ENCODE measurements at places on chromosomes 1 and 21.

GRCh38 chr1:86245566-86246190, 89.1 kb upstream of the COL24A1 start:
- DNase-seq = peak; percentile 30

DNA sequence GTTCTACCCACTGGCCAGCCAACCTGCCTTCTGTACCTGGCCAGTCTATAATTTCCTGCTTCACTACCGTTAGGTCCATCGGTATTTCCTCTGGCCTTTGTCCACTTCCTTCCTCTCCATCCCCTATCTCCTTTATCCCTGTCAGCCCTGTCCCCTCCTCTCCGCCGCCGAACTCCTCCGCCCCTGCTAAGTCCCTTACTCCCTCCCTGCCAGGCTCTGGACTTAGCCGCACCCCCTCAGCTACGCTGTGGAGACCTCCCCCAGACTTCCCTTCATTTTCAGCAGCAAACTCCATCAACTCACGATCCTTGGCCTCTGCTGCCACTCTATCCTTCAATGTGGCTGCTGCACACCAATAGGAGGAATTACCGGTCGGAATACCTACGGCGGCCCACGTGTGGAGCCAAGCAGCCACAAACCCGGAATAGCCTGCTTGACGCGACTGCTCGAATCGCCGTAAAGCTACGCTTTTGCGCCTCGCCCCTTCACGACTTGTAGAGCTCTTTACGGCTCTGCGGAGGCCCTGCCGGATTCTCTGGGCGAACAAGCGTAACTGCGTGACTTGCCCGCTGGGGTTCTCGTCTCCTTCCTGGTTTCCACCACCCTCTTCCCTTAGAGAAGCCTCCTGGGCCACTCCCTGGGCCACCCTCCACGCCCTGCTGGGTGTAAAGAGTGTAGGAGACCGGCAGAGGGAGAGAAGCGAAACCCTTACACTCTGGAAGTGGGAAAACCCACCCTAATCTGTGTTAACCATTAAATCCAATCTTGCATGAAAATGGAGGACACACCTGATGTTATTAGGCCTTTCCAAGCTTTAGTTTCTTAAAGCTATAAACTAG, at the start of gene ZNHIT6:
Gene ZNHIT6 (minus strand): TSS at position 444 of the 839 bp plus-strand sequence. CDS start 149 bp downstream, at position 295.
- DNase-seq = peak; percentile 97

GRCh38 chr1:94715321-94715720, 104.8 kb upstream of the SLC44A3 start:
- no peak for DNase-seq

GRCh38 chr1:244326757-244327156, 125.0 kb downstream of the ADSS2 start:
- DNase-seq = no peak

DNA sequence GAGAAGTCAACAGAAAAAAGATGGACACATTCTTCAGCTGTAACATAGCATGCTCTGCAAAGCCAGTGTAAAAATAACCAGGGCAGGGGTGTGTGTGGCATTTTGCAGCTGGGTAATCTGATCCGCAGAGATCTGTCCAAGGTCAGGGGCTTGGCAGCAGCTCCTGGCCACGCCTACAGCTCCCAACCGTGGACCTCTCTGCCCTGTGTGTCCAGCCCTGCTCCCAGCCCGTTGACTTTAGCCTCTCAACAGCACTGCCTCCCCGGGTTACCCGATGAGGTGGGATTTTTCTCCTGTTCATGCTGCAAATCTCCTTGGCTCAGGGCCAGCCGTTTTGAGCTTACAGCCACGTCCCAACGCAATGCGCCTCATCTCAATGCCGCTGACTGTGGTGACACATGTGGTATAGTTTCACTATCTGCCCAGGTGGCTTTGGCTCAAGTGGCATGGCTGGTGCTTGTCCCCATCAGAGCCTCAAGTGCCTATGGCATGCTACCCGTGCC, 68.1 kb downstream of the VWA5B1 start:
- DNase-seq = no peak

DNA sequence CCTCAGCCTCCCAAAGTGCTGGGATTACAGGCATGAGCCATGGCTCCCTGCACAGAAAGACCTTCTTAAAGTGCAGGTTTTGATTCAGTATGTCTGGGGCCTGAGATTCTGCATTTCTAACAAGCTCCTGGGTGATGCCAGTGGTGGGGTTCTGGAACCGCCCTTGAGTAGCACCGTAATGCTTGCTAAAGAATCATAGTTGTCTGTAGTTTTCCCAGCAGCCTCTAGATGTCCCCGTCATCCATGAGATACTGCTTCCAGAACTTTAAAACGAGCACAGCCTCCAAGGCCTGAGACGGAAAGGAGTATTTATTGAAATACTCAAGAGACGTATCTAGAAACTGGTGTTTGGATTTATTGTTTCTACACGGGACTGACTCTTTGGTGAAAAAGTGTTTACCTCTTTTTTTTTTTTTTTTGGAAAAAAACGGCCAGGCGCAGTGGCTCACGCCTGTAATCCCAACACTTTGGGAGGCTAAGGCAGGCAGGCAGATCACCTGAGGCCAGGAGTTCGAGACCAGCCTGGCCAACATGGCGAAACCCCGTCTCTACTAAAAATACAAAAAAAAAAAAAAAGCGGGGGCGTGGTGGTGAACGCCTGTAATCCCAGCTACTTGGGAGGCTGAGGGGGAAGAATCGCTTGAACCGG, 2.6 kb upstream of the TOR3A start:
- DNase-seq = peak; percentile 74

GRCh38 chr1:36881541-36881940, 152.8 kb downstream of the GRIK3 start:
- DNase-seq = no peak

DNA sequence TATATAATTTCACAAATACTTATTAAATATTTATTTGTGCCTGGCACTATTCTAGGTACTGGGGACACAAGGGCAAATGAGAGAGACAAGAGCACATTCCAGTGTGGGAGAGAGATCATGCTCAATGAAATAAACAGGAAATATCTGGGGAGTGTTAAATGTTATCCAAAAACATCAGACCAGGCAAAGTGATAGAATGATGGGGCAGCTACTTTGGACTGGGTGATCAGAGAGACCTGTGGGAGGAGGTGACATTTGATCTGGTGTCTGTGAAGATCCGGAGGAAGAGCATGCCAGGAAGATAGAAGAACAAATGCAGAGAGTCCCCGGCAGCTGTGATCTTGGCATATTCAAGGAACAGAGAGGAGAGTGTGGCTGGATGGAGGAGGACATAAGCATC, 27.5 kb upstream of the GNG12 start:
- DNase-seq = no peak

DNA sequence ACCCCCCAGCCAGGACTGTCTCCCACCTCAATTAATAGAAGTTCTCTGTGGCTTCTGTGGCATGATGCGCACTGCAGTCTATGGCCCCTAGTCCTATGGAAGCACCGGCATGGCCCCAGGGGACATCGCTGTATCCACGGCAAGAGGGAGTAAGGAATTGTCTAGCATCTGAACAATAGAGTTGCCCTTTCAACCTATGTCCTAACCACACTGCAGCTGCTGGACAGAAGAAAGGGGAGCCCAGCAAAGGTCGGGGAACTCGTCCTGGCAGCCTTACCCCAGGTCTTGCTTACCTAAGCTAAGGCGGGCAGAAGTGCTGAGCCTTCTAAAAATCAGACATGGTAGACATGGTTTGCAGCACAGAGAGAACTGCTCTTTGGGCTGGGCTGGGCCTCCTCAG, 103.3 kb upstream of the EDN2 start:
- DNase-seq = no peak

DNA sequence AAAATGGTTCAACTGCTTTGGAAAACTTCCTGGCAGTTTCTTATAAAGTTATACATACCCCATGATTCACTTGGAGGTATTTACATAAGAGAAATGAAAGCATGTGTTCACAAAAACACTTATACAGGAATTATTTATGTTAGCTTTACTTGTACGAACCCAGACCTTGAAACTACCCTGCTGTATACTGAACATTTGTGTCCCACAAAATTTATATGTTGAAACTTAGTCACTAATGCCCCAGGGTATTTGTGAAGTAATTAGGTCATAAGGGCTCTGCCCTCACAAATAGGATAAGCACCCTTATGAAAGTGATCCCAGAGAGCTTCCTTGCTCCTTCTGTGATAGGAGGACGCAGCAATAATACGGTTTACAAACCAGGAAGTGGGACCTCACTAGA, 42.7 kb upstream of the B3GALT2 start:
- peak; percentile 4 for DNase-seq

DNA sequence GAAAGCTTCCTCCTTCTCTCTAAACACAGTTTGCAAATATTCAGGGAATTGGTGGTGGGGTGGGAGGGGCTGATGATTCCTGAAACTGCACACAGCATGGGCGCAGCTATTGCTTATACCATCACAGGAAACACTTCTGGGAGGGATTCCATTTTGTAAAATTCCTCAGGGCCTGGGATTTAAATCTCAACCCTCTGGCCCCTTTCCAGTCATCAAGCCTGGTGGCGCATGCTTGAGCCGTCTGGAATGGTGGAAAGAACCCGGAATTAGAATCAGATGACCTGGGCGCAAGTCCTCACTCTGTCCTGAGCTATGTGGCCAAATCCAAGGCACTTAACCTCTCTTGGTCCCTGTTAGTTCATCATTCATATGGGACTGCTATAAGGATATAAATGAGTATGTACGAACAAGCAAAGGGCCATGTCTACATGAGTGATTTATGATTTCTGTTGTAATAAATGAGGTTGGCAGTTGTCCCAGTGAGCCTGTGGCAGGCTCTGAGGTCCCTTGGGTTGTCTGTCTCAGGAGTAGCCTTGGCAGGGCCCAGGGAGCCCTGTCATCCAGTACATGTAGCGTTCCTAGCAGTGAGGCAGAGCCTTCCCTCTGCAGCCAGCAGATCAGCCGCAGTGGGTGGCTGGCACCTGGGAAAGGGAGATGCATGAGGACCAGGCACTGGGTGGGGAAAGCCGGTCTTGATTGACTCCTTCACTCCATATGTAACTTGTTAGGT, 72.0 kb downstream of the MAN1C1 start:
- peak; percentile 79 for DNase-seq

DNA sequence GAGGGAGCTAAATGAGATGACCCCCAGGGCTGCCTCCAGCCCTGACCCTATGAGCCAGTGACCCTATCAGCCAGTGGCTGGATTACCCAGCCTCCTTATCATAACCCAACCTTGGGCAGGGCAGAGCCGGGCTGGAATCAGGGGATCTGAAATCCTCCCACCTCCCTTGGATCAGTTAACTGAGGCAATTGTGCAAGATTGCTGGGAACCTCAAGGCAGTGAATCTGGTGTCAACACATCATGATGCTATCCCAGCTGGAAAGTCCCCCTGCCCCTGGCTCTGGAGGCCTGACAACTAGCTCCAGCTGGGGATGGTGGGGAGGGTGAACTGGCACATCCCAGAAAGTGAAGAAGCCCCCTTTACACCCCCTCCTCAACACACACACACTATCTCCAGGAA, 6.4 kb upstream of the TSPAN1 start:
- DNase-seq = no peak

- peak; percentile 74 for DNase-seq
Observed at GRCh38 chr1:231053493-231054162, 13.6 kb upstream of the FAM89A start.

- peak; percentile 87 for DNase-seq
Observed at GRCh38 chr1:32775640-32776337, 41.4 kb downstream of the YARS1 start.

DNA sequence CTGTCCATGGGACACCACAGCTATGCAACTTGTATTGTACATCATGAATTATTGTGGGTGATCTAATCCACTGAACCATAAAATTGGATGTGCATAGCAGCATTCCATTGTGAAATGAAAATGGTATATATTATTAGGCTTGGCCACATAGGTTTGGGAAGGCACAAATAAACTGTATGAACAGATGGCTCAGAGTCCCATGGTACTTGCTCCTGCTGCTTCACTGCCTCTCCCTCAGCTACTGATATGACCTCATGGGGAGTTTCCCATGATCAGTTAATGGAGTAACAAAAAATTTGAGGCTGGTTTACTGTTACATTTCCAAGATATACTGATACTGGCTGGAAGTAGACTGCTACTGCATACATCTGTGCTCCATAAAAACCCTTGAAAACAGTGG, 152.7 kb upstream of the NEGR1 start:
- peak; percentile 8 for DNase-seq

GRCh38 chr1:109444346-109444745, 18.1 kb upstream of the PSMA5 start:
- DNase-seq = no peak

GRCh38 chr1:158054721-158055120, 61.3 kb downstream of the KIRREL1 start:
- DNase-seq = no peak

DNA sequence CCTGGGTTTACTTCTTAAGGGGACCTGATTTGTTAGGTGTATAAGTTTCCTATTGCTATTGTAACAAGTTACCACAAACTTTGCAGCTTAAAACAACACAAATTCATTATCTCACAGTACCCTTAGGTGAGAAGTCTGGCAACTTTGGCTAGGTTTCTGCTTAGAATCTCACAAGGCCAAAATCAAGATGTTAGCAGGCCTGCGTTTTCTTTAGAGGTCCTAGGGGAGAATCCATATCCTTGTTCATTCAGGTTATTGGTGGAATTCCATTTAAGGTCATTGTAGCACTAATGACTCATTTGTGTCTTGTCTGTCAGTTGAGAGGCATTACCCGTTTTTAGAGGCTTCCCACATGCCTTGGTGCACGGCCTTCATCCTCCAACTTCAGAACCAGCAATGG, 8.2 kb upstream of the SH2D1B start:
- no peak for DNase-seq

DNA sequence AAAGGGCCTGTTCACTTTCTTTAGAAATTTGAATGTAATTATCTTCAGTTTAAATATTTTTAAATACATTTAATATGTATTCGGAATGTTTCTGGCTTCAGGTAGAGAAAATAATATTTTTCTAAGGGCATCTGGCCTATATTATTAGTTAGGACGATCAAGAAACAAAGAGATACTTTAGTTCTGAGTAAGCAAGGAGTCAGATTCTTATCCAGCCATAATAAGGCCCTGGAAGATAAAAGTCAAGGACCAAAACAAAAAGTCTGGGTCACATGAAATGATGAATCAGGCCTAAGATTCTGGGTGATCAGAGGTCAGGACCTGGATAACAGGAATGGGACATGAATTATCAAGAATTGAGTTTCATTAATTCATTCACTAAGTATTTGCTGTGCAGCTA, 6.3 kb downstream of the PHC2 start:
- DNase-seq = peak; percentile 52

DNA sequence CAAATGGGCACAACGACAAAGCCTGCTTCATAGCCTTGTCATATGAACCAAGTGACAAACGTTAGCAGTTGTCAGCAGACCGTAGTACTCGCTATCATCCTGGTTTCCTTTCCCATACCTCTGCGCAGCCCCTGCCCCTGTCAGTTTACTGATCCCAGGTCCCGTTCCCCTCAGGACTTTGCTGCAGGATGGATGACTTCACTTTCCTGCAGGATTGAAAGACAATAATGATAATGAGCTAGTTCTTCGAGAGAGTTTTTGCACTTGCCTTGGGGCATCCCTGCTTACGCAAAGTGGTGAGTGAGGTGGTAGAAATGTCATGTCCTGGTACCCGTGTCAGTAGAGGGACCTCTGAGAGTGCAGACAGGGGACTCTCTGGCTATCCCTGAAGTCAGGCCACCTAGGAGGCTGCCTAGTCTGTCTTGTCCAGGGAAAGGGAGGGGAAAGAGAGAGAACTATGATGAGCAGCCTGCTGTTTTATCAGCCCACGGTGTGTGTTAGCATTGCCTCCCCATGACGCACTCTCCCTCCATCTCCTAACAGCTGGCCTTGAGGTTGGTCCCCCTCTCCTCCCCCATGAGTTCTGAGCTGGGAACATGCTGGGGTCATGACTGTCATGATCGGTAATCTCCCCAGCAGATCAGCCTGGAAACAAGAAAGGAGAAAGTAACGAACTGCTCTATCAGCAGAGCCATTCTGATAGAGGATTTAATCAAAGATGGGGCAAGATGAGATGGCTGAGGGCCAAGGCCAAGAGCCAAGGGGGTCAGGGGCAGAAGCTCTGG, 53.7 kb downstream of the ELK4 start:
- DNase-seq = peak; percentile 11
